ENCODE measurements at places on chromosomes 6 and 20. TPM values are rescaled to one million over a fixed set of nuclear protein-coding genes. Genes with fewer than 3 reads are reported as not detected.

Gene AGER
- total RNA-seq = 20.7 TPM

Gene TRIM31
- total RNA-seq = 0.09 TPM

DNA sequence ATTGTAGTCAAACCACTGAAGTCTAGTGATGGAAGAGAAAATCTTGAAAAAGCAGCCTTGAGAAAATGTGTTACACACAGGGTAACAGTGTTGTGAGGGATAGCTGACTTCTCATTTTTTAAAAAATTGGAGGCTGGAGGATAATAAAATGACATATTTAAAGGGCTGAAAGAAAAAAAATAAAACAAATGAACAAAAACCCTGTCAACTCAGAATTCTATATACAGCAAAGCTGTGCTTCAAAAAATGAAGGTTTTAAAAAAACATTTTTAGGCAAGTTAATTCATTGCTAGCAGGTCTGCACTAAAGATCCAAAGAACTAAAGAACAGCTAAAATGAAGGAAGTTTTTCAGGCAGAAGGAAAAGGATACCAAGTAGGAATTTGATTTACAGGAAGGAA is 31.1 kb downstream of the VTA1 start:
- H3K4me3 ChIP-seq = no peak overlapping the region
- no peaks in the 10 kb centered on the region for H3K4me1 ChIP-seq
- H3K27ac ChIP-seq = no peak overlapping the region
- DNase-seq = no peak
- H3K36me3 ChIP-seq = peaks cover 48% of the 10 kb centered on the region

Gene GPR63
- total RNA-seq = 2.7 TPM

- H3K27ac ChIP-seq = peak overlapping the region; percentile 49
- DNase-seq = peak; percentile 60
- H3K4me3 ChIP-seq = peak overlapping the region; percentile 80
- H3K4me1 ChIP-seq = peaks cover 18% of the 10 kb centered on the region
Measured at GRCh38 chr6:167350275-167350696, 25.4 kb downstream of the TTLL2 start.

Data from activated CD4-positive, alpha-beta T cell treated with anti-CD3 and anti-CD28 coated beads, Interleukin-2, amount 10 ng/mL, durations not matched to agents 24 days and 14 days (primary cell).